Activated naive CD4-positive, alpha-beta T cell (primary cell): ENCODE measurements at places on chromosomes 7 and 10.

DNA sequence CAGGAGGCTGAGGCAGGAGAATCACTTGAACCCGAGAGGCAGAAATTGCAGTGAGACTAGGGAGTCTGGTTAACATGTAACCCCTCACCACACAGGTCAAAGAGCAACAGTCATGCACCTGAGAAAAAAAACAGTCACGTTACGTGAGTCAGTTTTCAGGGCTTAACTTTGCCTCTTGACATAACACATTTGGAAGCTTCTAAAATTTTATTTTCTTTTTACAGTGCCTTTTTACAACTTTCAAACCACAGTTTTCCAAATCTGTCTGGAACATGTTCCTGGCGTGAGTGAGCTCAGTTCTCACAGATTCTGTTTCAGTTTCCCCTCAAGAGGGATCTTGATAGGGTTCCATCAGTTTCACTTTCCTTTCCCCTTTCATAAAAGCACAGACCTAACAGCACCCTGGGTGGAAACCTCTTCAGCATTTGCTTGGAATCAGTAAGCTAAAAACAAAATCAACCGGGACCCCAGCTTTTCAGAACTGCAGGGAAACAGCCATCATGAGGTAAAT lies 4.4 kb downstream of the IFIT3 start:
- DNase-seq = no peak

- no peak for DNase-seq
Observed at GRCh38 chr7:7181519-7182155, 707 bp upstream of the C1GALT1 start.

GRCh38 chr7:137964824-137965545 lies 36.9 kb downstream of the CREB3L2 start:
- DNase-seq = no peak

DNA sequence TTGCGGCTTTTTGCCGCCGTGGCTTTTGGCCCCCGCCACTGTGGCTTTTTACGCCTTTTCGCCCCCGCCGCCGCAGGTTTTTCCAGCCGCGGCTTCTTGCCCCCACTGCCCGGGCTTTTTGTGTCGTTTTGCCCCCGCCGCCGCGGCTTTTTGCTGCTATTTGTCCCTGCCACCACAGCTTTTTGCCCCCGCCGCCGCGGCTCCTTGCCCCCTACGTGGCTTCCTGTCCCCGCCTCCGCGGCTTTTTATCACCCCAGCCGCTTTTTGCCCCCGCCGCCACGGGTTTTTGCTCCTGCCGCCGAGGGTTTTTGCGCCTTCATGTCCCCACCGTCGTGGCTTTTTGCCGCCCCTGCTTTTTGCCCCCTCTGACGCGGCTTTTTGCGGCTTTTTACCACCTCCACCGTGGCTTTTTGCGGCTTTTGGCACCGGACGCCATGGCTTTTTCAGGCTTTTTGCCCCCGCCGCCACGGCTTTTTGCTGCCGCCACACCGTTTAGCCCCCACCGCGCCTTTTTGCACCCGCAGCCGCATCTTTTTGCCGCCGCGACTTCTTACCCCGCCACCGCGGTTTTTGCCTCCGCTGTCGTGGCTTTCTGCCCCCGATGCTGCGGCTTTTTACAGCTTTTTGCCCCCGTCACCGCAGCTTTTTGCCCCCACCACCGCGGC lies 637.0 kb downstream of the ZNF716 start:
- DNase-seq = no peak

DNA sequence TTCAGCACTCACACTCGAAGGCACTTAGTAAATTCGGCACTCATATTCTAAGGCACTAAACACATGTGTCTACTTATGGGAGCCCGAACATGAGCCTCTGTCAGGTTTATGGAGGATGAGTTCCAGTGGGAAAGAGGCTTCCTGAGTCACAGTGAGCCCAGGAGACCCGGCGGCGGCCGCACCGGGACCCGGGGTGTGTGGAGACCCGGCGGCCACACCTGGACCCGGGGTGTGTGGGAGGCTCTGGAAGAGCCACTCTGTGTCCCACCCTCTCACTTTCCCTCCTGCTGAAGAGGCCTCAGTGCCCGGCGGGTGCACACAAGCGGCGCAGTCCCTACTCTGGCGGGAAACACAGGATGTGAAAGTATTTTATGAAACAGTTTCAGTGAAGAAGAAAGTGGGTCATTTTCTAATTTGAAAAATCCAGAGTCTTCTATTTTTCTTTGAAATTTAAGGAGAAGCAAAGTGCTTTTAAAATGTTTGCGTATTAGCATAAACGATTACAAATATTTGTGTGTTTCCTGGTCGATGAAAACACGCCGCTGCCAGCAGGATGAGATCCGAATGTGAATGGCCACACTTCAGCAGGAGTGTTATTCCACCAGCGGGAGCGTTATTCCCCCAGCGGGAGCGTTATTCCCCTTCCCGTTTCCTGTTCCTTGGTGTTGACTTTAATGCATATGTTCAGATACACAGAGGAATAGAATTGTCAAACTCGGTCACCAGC lies 625.1 kb downstream of the DNAJB6 start:
- DNase-seq = no peak

DNA sequence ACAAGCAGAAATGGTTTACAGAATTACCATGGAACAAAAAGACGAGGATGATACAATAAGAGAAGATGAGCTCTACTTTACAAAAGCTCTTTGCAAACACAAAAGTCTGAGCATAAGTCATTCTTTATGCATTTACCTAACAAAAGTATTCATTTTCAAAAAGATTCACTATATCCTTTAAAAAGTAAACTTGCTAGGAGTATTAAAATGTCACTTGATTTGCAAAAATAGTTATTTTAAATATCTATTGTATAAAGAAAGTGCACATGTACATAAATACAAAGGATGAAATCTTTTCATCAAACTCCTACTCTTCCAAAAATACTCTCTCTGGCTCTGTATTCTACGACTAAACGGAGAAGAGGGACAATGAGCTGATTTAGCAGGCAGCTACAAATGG lies 146.4 kb upstream of the STEAP1 start:
- DNase-seq = no peak

GRCh38 chr7:95530881-95531280 lies 45.1 kb downstream of the ASB4 start:
- no peak for DNase-seq

DNA sequence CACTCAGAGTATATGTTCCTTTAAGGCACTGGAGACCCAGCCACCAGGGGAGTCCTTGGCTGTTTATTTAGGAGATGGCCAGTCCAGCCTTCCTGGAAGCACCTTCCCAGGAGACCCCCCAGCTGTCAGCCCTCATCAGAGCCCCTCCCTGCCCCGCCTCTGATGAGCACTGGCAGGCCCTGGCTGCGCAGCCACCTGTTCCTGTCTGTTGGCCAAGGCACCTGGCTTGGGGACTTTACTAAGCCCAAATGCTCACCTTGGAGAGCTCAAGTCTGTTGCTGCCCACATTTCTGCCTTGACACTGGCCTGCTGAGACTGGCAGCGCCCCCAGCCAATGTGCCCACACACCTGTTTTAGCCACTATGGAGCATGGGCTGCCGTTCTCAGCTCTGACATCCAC lies 124.7 kb downstream of the ELMO1 start:
- DNase-seq = no peak

DNA sequence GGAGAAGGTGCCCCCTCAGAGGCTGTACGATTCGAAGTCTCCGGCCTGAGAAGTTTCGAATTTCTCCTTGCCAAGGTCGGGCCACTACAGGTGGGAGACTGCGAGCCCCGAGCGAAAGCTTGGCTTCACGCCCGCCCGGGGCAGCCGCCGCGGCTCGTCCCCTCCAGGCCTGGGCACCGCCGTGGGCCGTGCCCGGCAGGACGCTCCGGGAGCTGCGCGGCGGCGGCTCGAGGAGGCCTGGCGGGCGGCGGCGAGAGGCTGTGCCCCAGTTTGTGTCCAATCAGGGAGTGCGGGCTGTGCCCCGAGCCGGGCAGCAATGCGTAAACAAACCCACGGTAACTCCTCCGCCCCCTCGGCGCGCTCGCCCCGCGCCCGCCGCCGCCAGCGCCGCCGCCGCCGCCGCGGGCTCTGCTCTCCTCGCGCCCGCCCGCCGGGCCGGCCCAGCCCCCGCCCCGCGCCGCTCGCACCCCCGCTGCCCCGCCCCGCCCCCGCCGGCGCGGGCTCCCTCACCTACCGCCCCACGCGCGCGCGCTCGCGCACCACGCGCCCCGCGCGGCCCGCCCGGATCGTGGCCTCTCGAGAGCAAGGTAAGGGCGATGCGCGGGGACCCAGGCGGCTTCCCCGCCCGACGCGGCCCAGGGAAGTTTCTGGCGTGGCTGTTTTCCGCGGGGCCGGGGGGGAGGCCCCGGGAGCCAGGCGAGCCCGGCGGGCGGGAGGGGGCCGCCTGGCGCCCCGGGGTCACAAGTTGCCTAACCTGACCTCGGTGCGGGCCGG lies 57.8 kb upstream of the PCGF5 start:
- DNase-seq = peak; percentile 79

DNA sequence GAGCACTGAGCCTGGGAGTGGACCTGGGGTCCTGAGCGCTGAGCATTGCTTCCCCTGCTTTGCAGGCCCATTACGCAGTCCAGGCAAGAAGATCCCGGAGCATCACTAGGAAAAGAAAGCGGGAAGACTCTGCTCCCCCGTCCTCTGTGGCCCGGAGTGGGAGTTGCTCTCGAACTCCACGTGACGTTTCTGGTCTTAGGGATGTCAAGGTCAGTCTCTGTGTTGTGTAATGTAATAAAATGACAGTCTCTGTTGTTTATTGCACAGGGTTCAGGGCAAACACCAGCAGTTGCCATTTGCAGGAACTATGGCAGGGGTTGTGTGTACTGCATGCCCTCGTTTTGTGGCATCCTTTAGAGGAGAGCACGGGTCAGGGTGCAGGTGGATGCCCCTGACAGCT lies 10.0 kb downstream of the IDI2 start:
- no peak for DNase-seq

DNA sequence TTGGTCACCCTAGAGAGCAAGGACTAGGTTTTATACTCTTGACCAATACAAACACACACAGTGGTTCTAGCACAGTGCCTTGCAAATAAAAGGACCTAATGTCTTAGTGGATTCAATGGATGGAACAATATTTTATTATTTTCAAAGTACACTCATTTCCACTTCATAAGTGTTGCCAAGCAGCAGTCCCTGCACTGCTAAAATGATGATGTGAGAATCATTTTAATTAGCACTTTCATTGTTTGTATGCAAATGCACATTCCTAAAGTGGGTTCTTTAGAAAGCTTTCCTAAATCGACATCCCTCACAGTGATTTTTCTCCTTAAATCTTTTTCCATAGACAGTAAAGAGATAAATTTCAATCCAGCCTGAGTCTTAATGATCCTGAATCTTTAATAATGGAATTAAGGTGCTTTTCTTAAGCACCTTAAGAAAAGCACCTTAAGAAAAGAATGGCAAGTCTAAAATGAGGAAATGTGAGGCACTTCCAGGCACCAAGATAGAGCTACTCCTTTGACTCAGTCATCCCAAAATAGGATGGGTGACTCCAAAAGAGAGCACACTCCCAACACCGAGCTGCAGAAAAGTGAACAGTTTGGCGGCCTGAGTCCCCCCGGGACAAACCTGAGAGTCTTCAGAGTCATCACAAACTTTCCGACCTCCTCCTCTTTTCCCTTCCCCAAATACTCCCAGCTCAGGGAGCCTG lies 84.5 kb downstream of the SORBS1 start:
- DNase-seq = no peak

DNA sequence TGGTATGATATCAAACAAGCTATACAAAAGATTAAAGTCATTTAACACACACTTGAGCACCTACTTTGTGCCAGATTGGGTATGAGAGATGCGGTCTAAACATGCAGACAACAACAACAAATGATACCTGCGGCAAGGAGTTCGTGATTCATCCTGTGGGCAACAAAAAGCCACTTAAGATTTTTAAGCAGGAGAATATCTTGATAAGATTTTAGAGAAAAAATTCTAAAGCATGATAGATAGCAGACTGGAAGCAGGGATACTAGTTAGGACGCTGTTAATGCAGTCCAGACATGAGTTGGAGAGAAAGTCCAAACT lies 1.6 kb upstream of the KBTBD2 start:
- DNase-seq = no peak

GRCh38 chr10:7424315-7424714 lies 13.5 kb upstream of the SFMBT2 start:
- DNase-seq = no peak

GRCh38 chr7:43784030-43784584 lies 25.6 kb downstream of the BLVRA start:
- DNase-seq = no peak

DNA sequence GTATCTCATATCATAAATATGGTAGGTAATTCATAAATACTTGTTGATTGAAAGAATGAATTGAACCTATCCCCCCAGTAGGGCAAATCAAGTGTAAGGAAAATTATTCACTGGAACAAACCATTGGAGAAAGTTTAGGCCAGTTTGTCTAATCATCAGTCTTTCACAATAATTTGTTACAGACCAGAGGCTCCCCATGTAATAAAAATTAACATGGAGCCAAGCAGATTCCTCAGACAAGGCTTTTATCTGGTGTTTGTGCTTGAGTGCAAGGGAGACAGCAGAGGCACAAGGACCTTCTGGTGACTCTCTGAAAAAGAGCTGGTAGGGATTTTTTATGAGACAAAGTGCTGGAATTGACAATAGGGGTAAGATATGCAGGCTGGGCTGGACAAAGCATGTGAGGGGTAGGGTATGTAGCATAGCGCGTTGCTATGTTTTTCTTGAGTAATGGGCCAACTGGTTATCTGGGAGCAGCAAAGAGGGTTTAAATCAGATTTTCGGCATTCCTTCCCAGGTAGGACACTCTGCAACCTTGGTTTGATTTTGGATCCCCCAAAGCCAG lies 7.8 kb upstream of the PANK1 start:
- DNase-seq = no peak

- DNase-seq = no peak
Observed at GRCh38 chr10:44279426-44280126, 105.3 kb downstream of the CXCL12 start.

- peak; percentile 37 for DNase-seq
Observed at GRCh38 chr10:102231357-102232318, 5.5 kb downstream of the ELOVL3 start.

DNA sequence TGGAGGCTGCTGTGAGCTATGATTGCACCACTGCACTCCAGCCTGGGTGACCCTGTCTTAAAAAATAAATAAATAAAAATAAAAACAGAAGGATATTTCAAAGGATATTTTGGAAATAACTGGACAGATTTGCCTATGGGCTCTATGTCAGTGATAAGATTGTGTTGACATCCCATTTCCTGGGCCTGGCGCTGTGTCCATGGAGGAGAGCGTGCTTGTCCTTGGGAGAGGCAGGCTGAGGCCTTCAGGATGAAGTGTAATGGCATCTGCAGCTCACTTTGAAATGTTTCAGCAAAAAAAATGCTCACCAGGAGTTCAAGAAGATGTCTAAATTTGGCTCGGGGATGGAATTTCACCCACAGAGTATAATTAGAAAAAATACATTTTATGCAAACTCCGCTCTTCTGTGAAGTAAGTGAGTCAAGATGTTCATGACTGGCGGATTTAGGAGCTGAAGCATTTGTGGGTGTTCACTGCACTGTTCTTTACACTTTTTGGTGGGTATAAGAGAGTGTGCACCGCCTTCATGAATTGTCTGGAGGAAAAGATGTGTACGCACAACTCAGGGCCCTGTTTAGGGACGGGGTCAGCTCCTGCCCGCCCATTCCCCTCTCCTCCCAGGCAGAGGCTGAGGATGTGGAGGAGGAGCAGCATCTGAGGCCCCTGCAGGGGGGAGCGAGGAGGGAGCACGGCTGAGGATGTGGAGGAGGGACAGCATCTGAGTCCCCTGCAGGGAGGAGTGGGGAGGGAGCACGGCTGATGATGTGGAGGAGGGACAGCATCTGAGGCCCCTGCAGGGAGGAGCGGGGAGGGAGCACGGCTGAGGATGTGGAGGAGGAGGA lies 18.5 kb upstream of the FOXL3 start:
- no peak for DNase-seq
